A549 treated with AZD2906 at 1 μM for 4 hours (cell line): ENCODE measurements at places on chromosomes 2 and 18. TPM values are rescaled to one million over a fixed set of nuclear protein-coding genes. Genes with fewer than 3 reads are reported as not detected.

The DSEL gene
- 0.34 to 0.51 TPM (median 0.40 TPM) in 5 replicates for total RNA-seq

The TTN gene
- total RNA-seq = under 0.01 to 0.05 TPM (median 0.01 TPM) in 5 replicates

The GRB14 gene
- total RNA-seq = 3.9 to 5.6 TPM (median 5.1 TPM) in 5 replicates

The FAM161A gene
- 6.6 to 9.0 TPM (median 8.4 TPM) in 5 replicates for total RNA-seq

The LTBP1 gene
- total RNA-seq = 23.6 to 42.1 TPM (median 32.0 TPM) in 5 replicates

The GRHL1 gene
- total RNA-seq = 0.93 to 1.3 TPM (median 1.1 TPM) in 5 replicates

The GFPT1 gene
- 17.5 to 24.1 TPM (median 22.0 TPM) in 5 replicates for total RNA-seq
